ENCODE measurements at places on chromosomes 1 and 21.

- no peaks in the 10 kb centered on the region for H3K36me3 ChIP-seq
- peaks cover 2% of the 10 kb centered on the region for H3K27me3 ChIP-seq
- no peak overlapping the region for H3K4me3 ChIP-seq
- no peak for DNase-seq
- H3K4me1 ChIP-seq, result peaks cover 6% of the 10 kb centered on the region
- H3K27ac ChIP-seq, result no peak overlapping the region
These were observed 53.5 kb downstream of the FAAP20 start for GRCh38 chr1:2141025-2141424.

GRCh38 chr1:225440380-225441221 lies 12.8 kb upstream of the LBR start:
- no peak for DNase-seq
- no peak overlapping the region for H3K27ac ChIP-seq
- H3K4me1 ChIP-seq, result peaks cover 53% of the 10 kb centered on the region

GRCh38 chr1:203781962-203782361 lies 13.5 kb upstream of the ZBED6 start:
- H3K27me3 ChIP-seq, result peaks cover 4% of the 10 kb centered on the region
- peaks cover 1% of the 10 kb centered on the region for H3K4me1 ChIP-seq
- H3K4me3 ChIP-seq, result no peak overlapping the region
- no peak overlapping the region for H3K27ac ChIP-seq

DNA sequence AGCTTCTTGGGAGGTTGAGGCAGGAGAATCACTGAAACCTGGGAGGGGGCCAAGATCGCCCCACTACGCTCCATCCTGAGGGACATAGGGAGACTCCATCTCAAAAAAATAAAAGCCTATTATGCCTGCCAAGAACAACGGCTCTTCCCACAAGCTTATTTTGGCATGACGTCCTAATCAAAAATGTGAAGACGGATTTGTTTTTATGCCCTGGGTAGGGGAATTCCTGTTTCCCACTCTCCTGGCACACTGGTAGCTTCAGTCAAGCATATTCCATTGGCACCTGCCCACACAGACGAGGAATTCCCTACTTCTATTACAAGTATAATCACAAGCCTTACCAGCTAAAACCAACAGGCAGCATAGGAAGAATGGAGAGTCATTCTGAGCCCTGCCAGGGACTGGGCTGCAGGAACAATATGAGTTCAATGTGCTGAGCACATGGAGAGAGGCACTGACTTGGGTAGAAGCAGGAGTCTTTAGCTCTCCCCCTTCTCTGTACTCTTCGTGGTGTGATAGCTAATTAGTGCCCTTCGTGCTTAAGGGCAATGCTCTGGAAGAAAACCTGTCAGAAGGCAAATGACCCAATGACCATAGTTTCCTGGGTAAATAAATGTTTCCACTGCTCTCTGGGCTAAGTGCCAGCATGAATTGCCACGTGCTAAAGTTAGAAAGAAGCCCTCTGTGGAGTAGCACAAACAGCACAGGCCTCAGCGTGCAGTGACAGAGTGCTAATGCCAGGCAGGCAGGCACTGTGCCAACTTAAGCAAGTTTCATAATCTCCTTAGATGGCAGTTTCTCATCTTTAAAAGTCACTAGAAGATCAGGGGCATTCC lies 16.8 kb downstream of the TNFSF4 start:
- no peak overlapping the region for H3K27ac ChIP-seq
- peaks cover 12% of the 10 kb centered on the region for H3K27me3 ChIP-seq
- no peak for DNase-seq
- H3K4me1 ChIP-seq, result peaks cover 2% of the 10 kb centered on the region

DNA sequence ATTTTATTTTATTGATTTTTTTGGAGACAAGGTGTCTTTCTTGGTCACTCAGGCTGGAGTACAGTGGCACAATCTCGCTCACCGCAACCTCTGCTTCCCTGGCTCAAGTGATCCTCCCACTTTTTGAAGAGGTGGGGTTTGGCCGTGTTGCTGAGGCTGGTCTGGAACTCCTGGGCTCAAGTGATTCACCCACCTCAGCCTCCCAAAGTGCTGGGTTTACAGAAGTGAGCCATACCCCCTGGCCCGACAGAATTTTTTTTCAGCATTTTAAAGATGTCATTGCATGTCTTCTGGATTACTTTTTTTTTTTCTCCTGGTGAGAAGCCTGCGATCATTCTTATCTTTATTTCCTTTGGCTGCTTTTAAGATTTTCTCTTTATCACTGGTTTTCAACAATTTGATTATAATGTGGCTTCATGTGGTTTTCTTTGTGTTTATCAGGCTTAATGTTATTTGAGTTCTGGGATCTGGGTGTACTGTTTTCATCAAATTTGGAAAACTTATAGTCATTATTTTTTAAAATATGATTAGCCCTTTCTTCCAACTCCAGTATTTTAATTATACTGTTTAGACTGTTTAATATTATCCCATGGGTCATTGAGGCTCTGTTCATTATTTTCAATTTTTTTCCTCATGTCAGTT lies 23.1 kb upstream of the PTBP2 start:
- H3K27ac ChIP-seq, result no peak overlapping the region
- H3K4me3 ChIP-seq, result no peak overlapping the region
- DNase-seq, result no peak
- H3K27me3 ChIP-seq, result no peaks in the 10 kb centered on the region

DNA sequence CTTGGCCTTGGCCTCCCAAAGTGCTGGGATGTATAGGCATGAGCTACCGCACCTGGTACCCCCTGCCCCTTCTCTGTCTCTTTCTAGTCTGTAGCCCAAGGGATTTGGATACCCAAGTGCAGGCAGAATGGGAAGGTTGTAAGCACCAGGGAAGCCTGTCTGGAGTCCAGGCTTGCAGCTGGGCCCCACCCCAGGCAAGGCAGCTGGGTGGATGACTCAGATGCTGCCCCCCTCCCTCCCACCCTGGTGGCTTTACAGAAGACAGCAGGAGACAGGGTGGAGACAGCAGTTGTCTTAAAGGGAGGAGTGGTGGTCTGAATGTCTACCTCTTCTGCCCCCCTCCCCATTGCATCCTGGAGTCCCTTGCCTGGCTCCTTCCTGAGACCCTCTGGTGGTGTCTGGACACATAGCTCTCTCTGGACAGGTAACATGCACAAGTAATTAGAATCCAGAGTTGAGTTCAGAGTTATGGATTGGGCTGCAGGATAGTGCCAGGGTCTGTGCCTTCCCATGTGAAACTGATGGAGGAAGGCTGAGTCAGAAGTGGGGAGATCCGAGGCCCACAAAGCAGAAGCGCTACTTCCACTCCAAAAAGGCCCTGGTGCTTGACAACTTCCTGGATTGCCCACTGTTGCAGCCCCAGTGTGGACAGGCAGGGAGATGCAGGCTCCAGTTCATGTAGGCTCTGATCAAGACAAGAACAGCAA lies 5.1 kb downstream of the LMNA start:
- H3K36me3 ChIP-seq, result peaks cover 10% of the 10 kb centered on the region
- H3K4me3 ChIP-seq, result no peak overlapping the region
- no peak overlapping the region for H3K27ac ChIP-seq
- no peak for DNase-seq
- H3K27me3 ChIP-seq, result peaks cover 28% of the 10 kb centered on the region
- peaks cover 44% of the 10 kb centered on the region for H3K4me1 ChIP-seq

DNA sequence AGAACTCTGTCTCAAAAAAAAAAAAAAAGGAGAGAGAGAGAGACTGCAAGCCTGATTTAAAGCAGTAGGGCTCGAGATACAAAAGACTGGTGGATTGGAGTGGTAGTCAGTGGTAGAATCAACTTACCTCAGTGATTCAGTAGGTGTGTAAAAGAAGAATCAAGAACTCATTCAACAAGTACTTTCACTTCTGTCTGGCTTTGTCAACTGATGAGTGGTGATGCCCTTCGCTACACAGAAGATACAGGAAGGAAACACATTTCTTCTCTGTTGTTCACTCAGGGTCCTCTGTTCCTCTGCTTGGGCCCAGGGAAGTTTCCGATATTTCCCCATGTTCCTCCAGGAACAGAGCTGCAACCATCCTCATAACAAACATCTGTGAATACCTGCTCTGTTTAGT lies 68.6 kb upstream of the COG2 start:
- H3K36me3 ChIP-seq, result no peaks in the 10 kb centered on the region
- H3K27ac ChIP-seq, result no peak overlapping the region
- DNase-seq, result no peak
- no peak overlapping the region for H3K4me3 ChIP-seq
- H3K4me1 ChIP-seq, result no peaks in the 10 kb centered on the region
- H3K27me3 ChIP-seq, result peaks cover 16% of the 10 kb centered on the region

- no peak overlapping the region for H3K27ac ChIP-seq
- H3K4me3 ChIP-seq, result no peak overlapping the region
- H3K4me1 ChIP-seq, result no peaks in the 10 kb centered on the region
- H3K36me3 ChIP-seq, result no peaks in the 10 kb centered on the region
These were observed 50.9 kb upstream of the NR5A2 start for GRCh38 chr1:199976496-199977144.

DNA sequence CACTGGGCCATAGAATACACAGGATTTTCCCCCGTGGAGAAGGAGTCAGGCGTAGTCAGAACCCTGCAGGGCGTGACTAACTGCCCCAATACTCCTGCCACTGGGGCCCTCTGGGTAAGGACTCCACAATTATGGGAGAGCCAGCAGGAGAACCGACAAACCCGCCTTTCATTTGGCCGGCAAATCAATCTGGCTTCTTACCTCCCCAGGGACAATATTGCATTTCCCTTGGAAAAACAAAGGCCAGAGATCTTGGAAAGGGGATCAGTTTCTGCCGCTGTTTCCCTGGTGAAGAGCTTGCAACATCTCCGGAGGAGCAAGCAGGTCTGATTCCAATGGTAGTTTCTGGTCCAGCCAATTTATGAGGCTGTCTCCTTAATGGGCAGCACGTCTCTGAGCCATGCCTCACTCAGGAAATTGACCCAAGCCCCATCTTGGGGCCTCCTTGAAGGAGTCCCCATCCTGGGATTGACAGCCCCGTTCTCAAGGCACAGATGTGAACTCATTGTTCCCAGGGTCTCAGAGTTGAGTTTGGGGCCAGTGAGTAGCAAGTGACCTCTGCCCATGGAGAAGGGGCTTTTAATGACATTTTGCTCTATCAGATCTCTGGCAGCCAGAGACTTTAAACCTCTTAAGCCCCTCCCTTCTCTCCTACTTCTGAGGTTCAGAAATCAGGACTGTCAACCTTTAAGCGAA lies 4.3 kb downstream of the TRABD2B start:
- DNase-seq, result no peak
- H3K36me3 ChIP-seq, result no peaks in the 10 kb centered on the region
- peaks cover 2% of the 10 kb centered on the region for H3K4me1 ChIP-seq
- H3K27ac ChIP-seq, result no peak overlapping the region
- H3K27me3 ChIP-seq, result peaks cover 40% of the 10 kb centered on the region

- H3K36me3 ChIP-seq, result no peaks in the 10 kb centered on the region
- peaks cover 8% of the 10 kb centered on the region for H3K27me3 ChIP-seq
- H3K4me3 ChIP-seq, result no peak overlapping the region
- no peak overlapping the region for H3K27ac ChIP-seq
- DNase-seq, result no peak
- H3K4me1 ChIP-seq, result peaks cover 9% of the 10 kb centered on the region
These were observed 167.8 kb downstream of the PIGK start for GRCh38 chr1:77051425-77051824.

GRCh38 chr1:19559641-19560040 lies 74.3 kb upstream of the CAPZB start:
- no peaks in the 10 kb centered on the region for H3K4me1 ChIP-seq
- H3K4me3 ChIP-seq, result no peak overlapping the region
- no peaks in the 10 kb centered on the region for H3K36me3 ChIP-seq
- DNase-seq, result no peak
- peaks cover 7% of the 10 kb centered on the region for H3K27me3 ChIP-seq

DNA sequence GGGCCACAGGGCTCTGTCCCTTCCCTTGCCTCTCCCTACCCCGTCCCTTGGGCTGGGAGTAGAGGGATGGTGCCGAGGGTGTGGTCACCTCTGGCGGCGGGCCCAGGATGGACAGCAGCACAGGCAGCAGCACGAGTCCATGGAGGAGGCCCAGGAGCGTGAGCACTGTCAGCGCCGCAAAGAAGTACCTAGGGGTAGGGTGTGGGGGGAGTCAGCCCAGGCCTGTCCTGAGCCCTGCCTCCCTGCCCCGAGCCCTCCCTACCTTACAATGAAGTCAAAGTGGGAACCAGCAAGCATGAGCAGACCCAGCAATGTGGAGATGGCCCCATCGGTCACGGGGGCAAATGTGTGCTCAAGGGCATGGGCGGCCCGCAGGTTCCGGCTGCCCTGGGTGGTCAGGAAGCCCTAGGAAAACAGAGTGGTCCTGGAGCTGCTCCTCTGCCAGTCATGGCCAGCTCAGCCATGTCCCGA lies 14.7 kb downstream of the BTBD19 start:
- no peak overlapping the region for H3K27ac ChIP-seq
- H3K36me3 ChIP-seq, result peaks cover 2% of the 10 kb centered on the region
- H3K4me3 ChIP-seq, result no peak overlapping the region
- H3K4me1 ChIP-seq, result peaks cover 27% of the 10 kb centered on the region
- H3K27me3 ChIP-seq, result no peaks in the 10 kb centered on the region
- no peak for DNase-seq

DNA sequence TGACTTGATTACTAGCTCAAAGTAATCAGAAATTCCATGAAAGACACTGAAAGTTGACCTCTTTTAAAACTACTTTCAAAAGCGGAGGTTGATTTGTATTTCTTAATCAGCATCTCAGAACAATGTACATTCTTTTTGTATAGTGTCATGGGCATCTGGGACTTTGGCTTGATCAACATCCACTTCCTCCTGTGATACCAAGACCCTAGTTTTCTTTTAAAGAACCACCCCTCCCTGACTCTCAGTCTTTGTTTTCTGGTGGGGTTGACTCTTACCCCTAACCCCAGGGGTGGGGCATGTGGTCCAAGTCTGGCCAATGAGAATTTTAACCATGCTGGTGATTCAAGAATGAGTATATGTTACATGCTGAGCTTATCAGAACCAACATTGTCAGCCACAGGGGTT lies 21.7 kb upstream of the IRF2BP2 start:
- peaks cover 1% of the 10 kb centered on the region for H3K4me1 ChIP-seq
- H3K27ac ChIP-seq, result no peak overlapping the region
- no peak overlapping the region for H3K4me3 ChIP-seq
- no peaks in the 10 kb centered on the region for H3K36me3 ChIP-seq
- no peak for DNase-seq

- H3K4me3 ChIP-seq, result no peak overlapping the region
- no peak for DNase-seq
- H3K36me3 ChIP-seq, result peaks cover 11% of the 10 kb centered on the region
- H3K27me3 ChIP-seq, result no peaks in the 10 kb centered on the region
- H3K4me1 ChIP-seq, result peaks cover 40% of the 10 kb centered on the region
These were observed 58.1 kb downstream of the CAPZB start for GRCh38 chr1:19427087-19427781.

DNA sequence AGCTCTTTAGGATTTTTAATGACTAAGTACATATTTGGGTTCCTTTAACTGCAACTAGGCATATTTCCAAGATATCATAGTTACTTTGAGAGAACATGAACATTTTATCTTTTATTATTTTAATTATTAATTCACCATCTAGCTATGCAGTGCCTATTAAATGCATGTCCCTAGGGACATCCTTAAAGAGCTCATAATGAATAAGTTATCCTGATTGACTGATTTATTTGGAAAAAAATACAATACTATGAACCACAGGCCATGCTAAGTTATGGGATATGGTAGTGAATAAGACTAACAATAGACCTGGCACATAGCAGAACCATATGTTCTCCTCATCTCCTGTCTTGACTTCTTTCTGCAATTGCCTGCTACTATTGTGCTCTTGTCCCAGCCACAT lies 16.4 kb upstream of the C1orf105 start:
- DNase-seq, result no peak
- H3K36me3 ChIP-seq, result no peaks in the 10 kb centered on the region
- peaks cover 19% of the 10 kb centered on the region for H3K4me1 ChIP-seq
- no peak overlapping the region for H3K4me3 ChIP-seq
